ENCODE measurements at places on chromosomes 5 and 9.

DNA sequence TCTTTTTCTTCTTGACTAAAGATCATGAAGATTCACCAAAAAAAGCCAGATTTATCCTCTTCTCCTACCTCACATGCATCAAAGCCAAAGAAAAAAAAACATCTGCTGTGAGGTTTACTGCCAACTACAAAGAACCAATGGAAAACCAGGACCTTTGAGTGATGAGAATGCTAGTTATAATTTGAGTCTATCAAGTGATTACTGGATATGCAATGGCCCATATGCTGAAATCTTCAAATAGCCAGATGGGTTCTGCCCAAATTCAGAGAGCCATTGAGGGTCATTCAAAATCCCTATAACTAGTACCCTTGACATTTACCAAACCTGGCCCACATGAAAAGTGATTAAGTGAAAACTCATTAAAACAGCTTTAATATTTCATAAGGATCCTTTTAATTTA, 78.4 kb upstream of the ACO1 start:
- no peak for DNase-seq

DNA sequence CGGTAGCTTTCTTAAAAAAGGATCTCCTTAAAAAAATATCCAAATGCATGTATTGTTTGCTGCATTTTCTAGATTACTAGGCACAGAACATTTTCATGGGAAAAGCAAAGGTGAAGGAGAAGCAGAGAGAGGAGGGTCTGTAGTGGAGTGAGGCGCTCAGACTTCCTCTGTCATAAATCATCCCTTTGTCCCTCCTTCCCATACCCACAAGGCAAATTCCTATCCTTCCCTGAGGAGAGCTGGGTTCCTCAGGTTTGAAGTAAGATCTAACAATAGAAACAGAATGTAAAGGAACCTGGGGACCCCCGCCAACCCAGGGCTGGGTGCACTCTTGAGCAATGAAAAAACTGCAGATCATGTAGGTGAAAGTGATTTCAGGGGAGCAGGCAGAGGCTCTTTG, 149.2 kb upstream of the ANKH start:
- no peak for DNase-seq

DNA sequence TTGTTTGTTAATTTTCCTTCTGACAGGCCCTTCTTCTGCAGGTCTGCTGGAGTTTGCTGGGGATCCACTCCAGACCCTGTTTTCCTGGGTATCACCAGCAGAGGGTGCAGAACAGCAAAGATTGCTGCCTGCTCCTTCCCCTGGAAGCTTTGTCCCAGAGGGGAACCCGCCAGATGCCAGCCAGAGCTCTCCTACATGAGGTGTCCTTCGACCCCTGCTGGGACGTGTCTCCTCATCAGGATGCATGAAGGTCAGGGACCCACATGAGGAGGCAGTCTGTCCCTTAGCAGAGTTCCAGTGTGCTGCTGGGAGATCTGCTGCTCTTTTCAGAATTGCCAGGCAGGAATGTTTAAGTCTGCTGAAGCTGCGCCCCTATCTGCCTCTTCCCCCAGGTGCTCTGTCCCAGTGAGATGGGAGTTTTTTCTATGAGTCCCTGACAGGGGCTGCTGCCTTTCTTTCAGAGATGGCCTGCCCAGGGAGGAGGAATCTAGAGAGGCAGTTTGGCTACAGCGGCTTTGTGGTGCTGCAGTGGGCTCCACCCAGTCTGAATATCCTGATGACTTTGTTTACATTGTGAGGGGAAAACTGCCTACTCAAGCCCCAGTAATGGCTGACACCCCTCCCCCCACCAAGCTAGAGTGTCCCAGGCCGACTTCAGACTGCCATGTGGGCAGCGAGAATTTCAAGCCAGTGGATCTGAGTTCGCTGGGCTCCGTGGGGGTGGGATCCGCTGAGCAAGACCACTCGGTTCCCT, 772.0 kb upstream of the FAM174A start:
- DNase-seq = no peak

DNA sequence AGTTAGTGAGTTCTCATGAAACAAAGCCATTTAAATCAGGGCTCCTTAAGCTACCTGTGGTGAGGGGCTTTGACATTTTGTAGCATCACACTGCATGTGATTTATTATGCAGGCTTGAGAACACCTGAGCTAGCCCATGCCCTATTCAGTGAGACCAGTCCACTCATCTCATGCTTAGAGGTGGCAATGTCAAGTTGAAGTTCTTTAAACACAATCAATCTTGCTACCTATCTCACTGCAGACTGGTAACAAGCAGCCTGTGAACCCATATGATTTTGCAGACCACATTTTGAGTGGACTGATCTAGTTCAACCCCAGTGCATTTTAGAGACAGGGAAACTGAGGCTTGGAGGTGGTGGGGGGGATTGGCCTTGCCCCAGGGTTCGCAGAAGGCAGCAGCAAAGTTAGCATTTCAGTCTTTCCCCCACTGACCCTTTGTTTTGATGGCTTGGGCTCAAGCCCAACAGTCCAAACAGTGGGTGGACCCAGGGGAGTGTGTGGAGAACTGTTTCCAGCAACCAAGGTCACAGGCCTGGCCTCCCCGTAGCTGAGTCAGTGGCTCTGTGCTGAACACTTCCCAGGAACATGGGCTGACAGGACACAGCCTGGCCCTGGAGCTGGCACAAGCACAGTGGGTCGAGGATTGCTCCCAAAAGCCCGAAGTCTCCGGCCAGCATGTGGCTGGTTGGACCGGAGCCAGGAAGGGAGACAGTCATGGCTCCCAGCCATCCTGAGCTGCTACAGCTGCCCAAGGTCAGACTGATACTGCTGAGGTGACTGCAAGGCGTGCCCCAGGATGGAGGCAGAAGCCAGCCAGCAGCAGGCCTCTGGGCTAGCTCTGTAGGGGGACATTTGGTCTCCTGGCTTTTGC, 95.3 kb downstream of the RGS3 start:
- peak; percentile 46 for DNase-seq

- DNase-seq = no peak
Measured at GRCh38 chr9:35226651-35227050, 64.8 kb downstream of the UNC13B start.

GRCh38 chr5:57207681-57208080, 33.8 kb downstream of the GPBP1 start:
- DNase-seq = no peak

DNA sequence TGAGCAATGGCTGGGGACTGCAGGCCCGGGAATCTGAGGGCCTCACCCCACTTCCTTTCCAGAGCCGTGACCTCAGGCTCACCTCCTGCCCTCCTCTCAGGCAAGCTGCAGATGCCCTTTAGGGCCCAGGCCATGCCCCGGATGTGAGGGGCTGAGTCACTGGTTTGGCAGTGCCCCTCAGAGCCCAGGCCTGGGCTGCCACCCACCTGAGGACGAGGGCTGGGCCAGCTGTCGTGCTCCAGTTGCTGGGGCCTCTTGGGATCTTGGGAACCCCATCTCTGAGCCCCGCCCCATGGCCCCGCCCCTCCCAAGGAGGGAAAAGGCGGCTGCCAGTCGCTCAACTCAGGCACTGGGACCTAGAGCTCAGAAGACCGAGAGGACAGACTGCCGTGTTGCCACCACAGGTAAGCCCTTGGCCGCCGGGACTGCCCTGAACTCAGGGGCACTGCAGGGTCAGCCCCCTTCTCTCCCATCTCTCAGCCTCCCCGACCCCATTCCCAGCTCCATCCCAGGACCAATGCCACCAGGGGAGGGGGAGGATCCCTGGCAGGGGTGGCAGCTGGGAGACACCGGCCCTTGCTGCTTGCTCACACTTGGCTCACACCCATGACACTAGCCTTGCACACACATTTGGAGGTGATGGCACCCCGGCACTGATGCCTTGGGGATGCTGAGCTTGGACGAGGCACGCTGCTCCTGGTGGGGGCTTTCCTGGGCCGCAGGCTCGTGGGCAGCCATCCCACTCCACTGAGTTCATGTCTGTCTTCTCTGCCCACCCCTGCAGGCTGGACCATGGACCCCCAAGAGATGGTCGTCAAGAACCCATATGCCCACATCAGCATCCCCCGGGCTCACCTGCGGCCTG, at the start of gene CYSRT1:
TSS of gene CYSRT1 (plus strand) at position 345 of the 865 bp plus-strand sequence. CDS start at position 793, 448 bp downstream.
- no peak for DNase-seq

GRCh38 chr9:127074561-127075548, 47.6 kb downstream of the ANGPTL2 start:
- no peak for DNase-seq

GRCh38 chr9:2192356-2192979, 177.3 kb downstream of the SMARCA2 start:
- no peak for DNase-seq

DNA sequence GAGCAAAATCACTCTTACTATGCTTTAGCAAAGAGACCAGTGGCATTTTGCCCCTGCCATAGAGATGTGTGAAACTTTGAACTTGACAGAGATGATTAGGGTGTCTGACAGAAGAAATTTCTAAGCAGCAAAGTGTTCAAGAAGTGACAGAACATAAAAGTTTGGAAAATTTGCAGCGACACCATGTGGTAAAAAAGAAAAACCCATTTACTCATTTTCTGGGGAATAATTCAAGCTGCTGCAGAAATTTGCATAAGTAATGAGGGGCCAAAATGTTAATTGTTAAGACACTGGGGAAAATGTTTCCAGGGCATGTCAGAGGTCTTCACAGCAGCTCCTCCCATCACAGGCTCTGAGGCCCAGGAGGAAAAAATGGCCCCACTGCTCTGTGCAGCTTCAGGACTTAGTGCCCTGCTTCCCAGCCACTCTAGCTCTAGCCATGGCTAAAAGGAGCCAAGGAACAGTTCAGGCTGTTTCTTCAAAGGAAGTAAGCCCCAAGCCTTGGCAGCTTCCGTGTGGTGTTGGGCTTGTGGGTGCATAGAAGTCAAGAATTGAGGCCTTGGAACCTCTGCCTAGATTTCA, 6.1 kb upstream of the AP3B1 start:
- DNase-seq = no peak

DNA sequence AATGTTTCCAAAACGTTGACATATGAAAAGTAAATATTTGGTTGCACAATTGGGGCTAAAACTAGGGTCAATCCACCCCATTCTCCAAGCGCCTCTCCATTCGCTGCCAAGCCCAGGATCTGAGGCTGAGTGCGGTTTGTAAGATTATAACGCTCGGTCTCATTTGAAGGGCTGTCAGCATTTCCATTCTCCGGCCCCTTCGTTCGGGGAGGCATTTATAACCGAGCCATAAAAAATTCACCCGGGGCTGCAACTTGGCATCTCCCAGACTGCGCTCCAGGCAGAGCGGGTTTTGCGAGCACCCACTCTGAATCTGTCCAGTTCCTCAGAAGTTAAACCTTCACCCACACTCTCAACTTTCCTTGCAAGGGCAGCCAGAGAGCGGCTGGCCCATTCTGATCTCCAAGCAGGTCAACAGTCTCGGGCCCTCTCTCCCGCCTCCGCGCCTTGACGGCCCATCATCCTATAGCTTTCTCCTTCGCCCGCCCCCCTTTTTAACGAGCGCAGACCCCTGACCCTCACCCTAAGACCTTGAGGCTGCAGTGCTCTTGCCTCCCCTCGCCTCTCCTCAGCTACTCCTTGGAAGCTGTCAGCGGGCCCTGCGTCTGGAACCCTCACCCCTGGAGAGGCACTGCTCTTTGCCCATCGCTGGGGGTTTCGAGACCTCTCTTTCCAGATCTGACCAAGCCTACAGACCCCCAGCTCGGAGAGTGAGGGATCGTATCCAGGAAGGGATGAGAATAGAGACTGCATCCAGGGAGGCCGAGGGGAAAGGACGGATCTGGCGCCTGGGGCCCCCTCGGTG, 1.1 kb downstream of the SLIT3 start:
- DNase-seq = no peak
